ENCODE measurements at places on chromosomes 12 and 14. TPM values are rescaled to one million over a fixed set of nuclear protein-coding genes. Genes with fewer than 3 reads are reported as not detected.

SYCP3 gene
- not detected for total RNA-seq

LALBA gene
- not detected for total RNA-seq

POLE gene
- 39.7 TPM for total RNA-seq

DNA sequence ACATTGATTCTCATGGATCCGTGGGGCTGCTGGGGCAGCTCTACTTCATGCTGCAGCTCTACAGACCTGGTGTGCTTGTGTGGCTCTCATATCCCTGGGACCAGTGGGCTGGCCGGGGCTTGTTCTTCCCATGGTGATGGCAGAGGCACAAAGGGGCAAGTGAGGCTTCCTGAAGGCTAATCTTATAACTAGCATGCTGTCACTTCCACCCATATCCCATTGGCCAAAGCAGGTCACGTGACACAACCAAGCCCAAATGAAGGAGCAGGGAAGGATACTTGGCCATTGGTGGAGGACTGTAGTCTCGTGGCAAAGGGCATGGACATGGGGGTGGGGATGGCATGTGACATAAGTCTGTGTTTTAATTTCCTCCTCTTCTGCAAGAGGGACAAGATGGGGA is 9.9 kb downstream of the PLBD2 start:
- DNase-seq: no peak

DNA sequence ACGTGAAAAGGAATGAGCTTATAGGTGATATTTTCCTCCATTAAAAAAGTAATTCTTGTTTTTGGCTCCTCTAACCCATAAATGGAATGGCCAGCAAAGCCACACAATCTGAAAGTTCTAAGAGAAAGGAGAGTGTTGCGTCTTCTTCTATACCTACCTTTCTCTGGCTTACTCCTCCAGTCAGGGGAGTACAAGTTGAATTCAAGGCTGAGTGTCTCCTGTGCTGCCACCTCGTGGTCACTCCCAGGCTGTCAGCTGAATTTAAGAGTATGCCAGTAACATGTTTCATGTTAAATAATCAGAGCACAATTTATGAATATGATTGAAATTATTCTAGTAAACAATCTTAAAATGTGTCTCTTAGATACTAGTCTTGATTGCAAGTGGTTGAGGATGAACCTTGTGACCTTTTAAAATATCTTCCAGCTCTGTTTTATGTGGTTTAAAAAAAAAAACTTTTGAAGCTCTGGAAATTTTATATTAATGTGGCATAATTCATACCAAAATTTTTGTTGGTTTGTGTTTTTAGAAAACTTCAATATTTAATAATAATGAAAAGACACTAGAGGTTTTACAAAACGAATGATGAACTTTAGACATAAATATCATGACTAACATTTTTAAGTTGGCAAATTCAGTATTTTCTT is 31.7 kb downstream of the PTHLH start:
- peak; percentile 90 for DNase-seq

GRCh38 chr14:32077081-32078022 is at the start of gene ARHGAP5:
TSS of gene ARHGAP5 (plus strand) at chr14:32077304. CDS start at chr14:32090670, 13,366 bp downstream.
- DNase-seq: peak; percentile 60

GRCh38 chr14:89720741-89721729 is 233.5 kb downstream of the EFCAB11 start:
- peak; percentile 12 for DNase-seq

Measured in dermis blood vessel endothelial cell (primary cell).